ENCODE measurements at places on chromosomes 2 and 18.

- DNase-seq = no peak
Observed at GRCh38 chr2:172736424-172737174, 954 bp downstream of the RAPGEF4 start.

DNA sequence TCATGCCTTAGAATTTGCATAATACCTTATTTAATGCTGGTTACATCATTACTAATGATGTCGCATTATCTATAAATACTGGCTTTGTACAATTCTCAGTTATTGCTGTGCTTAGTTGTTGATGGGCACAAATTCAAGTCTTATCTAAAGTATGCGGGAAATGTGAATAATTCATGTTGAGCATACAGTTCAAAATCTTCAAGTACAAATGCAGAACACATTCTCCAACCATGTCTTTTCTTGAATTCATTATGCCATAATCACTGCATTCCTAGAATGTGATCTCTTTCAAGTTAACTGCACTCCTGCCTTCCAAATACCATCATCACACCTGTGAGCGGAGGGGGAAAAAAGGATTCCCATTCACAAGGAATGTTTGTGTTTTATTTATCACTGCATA is 337.0 kb downstream of the MBD2 start:
- no peak for DNase-seq

- DNase-seq = no peak
Observed at GRCh38 chr18:74589811-74590210, 7.9 kb upstream of the ZNF407 start.

DNA sequence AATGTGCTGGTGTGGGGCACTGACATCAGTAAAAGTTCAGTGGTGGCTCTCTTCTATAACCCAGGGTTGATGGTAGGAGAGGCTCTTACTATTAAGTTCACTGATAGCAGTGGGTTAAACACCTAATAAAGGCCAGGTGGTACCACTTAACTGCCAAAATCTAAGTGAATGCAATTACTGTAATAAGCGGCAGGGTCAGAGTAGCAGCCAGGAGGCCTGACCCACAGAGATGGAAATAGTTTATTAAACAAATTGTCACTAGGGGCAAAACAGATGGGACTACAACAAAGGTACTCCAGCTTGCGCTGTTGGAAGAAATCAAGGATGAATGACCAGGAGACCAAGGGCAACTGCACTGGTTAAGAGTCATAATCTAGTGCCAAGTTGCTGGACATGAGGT is 26.6 kb downstream of the ZSWIM2 start:
- DNase-seq = no peak

DNA sequence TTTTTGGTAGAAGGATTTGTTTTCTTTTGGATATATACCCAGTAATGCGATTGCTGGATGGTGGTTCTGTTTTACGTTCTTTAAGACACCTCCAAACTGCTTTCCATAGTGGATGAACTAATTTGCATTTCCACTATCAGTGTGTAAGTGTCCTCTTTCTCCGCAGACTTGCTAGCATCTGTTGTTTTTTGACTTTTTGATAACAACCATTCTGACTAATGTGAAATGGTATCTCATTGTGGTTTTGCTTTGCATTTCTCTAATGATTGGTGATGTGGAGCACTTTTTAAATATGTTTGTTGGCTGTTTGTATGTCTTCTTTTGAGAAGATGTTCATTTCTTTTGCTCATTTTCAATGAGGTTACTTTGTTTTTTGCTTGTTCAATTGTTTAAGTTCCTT is 260.9 kb upstream of the CWC22 start:
- no peak for DNase-seq

- no peak for DNase-seq
Observed at GRCh38 chr2:100818003-100818605, 1.8 kb upstream of the NPAS2 start.

DNA sequence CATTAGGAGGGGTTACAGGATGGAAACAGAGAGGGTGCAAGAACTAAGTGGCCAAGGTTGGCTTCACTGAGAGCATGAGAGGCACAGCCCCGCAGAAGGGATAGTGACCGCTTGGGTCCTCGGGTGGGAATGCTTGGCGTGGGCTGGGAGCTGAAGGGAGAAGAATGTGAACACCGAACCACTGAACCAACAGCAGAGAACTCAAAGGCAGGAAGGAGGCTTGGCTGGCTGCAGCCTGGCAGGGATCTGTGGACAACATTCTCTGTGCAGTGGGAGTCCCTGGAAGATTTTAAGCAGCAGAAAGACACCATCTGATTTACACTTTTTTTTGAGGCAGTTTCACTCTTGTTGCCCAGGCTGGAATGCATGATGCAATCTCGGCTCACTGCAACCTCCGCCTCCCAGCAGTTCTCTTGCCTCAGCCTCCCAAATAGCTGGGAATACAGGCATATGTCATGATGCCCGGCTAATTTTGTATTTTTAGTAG is 33.9 kb downstream of the SOWAHC start:
- DNase-seq = no peak

GRCh38 chr2:171008550-171009205 is 79.6 kb downstream of the GORASP2 start:
- no peak for DNase-seq

- DNase-seq = no peak
Observed at GRCh38 chr2:66030553-66030952, 404.4 kb upstream of the MEIS1 start.

All from NCI-H1417 (cell line).